ENCODE measurements at places on chromosomes 6 and 20.

DNA sequence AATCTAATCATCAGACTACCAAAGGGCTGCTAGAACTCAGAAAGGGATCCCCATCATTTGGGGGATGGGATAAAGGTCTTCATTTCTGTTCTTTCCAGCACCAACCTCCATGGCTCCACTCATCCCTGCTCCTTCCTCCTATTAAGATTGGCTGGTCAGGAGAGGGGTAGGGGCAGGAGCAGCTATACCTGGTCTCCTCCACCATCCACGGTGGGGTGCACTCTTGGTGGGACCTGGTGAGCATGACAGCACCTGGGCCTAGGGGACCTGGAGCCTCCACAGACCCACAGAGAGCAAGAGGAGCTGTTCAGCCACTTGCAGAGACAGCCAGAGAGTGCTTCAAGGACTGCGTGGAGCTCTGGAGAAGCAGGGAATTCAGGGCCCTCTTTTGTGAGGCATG, 6.1 kb upstream of the ULBP2 start:
- DNase-seq, result no peak

DNA sequence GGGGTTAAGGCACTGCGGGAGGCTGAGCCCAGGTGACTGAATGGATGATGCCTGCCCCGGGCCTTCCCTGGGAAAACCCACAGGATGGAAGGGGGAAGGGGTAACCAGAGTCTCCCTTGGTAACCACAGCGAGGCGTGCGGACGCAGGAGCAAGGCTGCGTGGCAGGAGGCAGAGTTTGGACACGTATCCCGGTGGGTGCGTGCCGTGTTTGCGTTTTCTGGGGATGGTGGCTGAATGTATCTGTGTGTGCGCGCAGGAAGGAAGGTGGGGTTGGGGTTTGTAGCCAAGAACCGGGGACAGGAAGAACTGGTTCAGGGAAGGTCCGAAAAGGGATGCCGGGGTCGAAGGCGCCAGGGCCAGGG, 1.8 kb downstream of the MDGA1 start:
- DNase-seq, result no peak

DNA sequence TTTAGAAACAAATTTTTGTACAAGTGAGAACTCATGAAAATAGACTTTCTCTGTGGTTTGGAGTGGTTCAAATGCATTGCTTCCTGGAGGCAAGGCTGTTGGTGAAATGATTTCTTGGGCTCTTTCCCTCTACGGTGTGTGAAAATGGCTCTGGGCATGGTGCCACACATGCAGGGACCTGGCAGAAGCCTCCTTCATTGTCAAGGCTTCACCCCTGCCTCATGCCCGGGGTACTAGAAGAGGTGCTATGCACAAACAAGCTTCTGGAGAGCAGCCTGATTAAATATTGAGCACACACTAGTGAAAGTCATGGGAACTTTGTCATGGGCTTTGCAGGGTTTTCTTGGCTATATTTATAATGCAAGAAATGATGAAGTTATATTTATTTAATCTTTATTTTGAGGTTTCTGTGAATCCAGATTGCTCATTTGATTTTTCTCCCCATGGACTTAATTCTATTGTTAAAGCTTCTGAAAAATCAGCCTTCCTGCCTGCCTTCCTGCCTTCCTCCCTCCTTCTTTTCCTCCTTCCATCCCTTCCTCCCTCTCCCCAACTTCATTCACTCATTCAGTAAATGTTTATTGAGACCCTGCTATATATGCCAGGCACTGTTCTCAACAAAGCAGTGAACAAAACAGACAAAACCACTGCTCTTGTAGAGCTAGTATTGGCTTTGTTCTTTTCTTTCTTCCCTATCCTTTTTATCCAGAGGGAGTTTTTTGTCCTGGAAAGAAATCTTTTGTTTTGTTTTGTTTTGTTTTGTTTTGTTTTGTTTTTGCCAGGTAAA, 21.0 kb downstream of the C6orf89 start:
- DNase-seq, result no peak

DNA sequence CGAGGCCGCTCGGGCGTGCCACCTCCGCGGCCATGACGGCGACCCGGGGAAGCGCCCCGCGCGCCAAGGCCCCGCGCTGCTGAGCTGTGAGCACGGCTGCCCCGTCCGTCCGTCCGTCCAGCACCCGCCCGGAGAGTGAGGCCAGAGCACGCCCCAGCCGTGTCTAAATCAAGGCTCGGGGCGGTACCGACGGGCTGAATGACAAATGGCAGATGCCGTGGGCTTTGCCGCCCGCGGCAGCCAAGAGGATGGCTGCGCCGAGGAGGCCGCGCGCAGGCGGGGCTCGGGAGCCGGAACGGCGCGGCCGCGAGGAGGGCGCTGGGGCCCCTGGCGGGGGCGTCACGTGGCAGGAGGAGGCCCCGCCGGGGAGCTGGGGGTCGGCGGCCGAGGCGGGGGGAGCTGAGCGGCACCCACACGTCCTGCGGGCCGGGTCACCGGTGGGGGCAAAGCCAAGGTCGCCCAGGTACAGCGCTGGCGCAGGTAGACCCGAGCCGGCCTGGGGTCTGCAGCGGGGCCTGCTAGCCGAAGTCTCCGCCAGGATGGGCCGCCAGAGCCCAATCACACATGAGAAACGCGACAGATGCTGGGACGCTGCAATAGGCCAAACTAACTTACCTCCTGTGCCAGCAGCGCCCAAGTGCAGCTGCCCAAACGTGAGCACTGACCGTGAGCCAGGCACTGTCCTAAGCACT, at the start of gene PLAGL1:
PLAGL1 (minus strand) TSS at position 140 of the 692 bp plus-strand sequence. CDS start 60,123 bp downstream, outside the sequence.
- no peak for DNase-seq

DNA sequence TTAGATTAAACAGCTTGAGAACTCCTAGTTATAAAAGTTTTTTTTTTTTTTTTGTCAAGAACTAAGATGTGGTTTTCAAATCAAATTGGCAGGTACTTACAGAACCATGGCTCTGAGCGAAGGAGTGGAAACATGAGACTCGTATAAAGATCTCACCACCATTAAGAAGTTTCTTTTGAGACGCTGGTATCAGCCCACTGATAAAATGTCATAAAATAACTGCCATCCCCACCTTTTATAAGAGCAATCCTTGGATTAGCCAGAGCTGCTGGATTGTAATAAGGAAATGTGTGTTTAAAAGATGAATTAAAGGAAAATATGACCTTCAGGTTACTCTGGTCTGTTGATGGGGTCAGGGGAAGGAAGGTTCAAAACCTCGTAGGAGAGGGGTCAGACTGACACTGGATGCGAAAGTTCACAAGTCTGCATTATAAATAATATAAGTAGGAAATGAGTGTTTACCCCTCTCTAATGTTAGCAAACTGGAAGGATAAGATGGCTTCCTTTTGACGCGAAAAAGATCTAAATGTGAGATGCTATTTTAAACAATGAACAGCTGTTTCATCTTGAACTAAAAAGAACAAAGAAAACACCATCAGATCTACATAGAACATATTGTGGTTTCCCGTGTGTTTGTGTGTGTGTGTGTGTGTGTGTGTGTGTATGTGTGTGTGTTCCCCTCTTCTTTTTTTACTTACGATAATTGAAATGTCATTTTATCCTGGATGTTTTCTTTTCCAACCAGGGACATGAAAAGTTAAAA, 386.8 kb upstream of the JAG1 start:
- no peak for DNase-seq

DNA sequence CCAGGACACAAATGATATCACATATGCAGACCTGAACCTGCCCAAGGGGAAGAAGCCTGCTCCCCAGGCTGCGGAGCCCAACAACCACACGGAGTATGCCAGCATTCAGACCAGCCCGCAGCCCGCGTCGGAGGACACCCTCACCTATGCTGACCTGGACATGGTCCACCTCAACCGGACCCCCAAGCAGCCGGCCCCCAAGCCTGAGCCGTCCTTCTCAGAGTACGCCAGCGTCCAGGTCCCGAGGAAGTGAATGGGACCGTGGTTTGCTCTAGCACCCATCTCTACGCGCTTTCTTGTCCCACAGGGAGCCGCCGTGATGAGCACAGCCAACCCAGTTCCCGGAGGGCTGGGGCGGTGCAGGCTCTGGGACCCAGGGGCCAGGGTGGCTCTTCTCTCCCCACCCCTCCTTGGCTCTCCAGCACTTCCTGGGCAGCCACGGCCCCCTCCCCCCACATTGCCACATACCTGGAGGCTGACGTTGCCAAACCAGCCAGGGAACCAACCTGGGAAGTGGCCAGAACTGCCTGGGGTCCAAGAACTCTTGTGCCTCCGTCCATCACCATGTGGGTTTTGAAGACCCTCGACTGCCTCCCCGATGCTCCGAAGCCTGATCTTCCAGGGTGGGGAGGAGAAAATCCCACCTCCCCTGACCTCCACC, 42.2 kb downstream of the SIRPA start:
- no peak for DNase-seq

- DNase-seq, result no peak
These were observed 248.9 kb upstream of the CITED2 start for GRCh38 chr6:139623372-139623771.

GRCh38 chr20:972256-972655, 29.9 kb downstream of the RSPO4 start:
- no peak for DNase-seq

GRCh38 chr20:51469578-51470498, 72.7 kb downstream of the NFATC2 start:
- no peak for DNase-seq

DNA sequence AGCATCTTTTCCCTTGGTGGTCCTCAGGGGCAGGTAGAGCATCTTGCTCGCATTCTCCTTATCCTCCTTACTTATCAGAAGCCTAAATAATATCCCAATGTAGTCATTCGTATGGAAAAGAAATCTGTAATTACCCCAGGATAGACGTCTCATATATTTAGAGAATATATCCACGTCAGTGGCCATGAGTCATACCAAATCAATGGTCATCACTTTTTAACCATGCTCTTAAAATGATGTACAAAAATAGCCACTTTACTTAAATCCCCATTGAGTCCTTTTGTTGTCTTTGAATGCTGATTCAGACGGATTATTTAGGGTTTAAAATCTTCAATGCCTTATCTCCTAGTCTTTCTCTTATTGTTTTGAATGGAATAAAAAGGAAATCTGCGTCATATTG, 231.7 kb upstream of the STXBP5 start:
- no peak for DNase-seq

DNA sequence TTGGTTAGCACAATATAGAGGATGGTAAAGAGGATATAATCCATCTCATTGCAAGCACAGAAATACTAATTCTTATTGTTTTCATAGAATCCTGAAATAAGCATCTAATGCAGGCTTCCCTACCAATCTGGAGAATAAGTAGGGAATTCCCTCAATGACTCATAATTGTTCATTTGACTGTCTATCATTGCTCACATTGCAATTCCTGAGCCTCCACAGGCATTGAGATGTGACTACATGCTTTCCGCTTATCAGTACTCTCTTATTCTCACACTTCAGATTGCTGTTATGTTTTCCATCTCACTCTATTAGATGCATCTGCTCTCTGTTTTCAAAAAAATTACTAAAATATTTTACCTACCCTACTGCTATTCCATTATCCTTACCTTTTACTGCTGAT, 216.2 kb upstream of the PRSS16 start:
- DNase-seq, result no peak

DNA sequence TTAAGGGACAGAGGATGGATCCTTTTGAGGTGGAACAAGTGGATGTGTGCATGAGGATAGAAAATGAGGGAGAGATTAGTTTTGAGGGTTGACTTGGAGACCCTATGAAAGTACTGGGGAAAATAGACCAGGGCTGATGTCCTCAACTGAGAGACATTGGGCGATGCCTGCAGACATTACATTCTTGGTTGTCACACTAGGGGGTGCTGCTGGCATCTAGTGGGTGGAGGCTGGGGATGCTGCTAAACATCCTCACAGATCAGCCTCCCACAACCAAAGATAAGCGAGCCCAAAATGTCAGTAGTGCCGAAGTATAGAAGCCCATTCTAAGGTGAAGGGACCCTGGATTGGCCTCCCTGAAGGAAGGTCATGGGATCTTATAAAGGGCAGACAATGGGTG, 63.3 kb downstream of the MOCS1 start:
- DNase-seq, result no peak

DNA sequence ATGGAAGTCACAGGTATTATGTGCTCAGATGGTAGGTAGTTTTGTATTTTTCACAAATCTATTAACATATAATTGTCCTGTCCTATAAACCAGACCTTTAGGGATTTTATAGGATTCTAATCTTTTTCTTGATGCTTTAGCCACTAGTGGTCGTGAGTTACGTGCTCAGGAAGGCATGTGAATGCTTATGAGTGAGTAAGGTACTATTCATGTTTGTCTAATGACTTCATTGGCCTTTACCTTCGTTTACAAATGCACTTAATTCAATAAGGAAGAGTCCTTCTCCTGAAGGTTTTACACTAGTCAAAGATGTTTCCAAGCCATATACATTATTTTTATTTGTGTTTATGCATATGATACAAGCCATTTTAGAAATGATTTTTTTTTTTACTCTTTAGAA, 23.0 kb downstream of the PACRG start:
- DNase-seq, result no peak

GRCh38 chr20:687468-688203, 12.0 kb upstream of the SCRT2 start:
- DNase-seq, result no peak

Data from activated naive CD4-positive, alpha-beta T cell (primary cell).